T-helper 1 cell (primary cell): ENCODE measurements at places on chromosomes 7 and 10.

- DNase-seq: no peak
Observed at GRCh38 chr10:3692387-3692999, 92.5 kb downstream of the KLF6 start.

DNA sequence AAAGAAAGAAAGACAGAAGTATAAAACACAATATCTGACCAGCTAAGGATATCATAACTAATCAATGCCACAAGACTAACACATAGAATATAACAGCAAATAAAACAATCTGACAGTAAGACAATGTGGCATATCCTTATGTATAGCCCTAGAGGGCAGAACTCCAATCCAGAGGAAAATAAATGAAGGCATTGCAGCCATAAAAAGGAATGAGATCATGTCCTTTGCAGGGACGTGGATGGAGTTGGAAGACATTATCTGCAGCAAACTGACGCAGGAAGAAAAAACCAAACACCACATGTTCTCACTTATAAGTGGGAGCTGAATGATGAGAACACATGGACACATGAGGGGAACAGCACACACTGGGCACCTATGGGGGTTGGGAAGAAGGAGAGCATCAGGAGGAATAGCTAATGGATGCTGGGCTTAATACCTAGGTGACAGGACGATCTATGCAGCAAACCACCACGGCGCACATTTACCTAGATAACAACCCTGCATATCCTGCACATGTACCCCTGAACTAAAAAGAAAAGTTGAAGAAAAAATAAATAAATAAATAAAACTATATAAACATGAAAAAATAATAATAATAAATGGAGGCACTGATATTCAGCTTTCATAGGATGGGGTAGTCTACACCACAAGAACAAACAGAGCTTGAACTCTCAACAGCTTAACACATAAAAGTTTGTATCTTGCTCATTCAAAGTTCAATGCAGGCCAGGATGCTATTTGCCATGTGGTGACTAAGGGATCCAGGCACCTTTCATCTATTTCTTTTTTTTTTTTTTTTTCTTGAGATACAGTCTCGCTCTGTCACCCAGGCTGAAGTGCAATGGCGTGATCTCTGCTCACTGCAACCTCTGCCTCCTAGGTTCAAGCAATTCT lies 66.1 kb upstream of the KAT6B start:
- no peak for DNase-seq

GRCh38 chr10:35933491-35933890 lies 291.4 kb upstream of the FZD8 start:
- DNase-seq: no peak

DNA sequence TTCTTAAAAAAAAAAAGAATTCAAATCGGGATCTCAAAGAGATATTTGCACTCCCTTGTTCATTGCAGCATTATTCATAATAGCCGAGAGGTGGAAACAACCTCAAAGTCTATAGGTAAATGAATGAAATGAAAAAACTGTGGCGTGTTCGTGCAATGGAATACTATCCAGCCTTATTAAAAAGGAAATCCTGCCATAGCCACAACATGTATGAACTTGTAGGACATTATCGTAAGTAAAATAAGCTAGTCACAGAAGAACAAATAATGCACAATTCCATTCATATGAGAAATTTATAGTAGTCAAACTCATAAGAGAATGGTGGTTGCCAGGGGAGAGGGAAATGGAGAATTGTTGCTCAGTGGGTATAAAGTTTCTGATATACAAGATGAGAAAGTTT lies 37.9 kb downstream of the GRK5 start:
- DNase-seq: no peak
